ENCODE measurements at places on chromosomes 7 and 10.
A peak's percentile ranks its signal among the peaks of the same experiment; 100 is the strongest.

GRCh38 chr7:100892364-100893317, 3.0 kb downstream of the ACHE start:
- no peak for DNase-seq

GRCh38 chr10:101018118-101018599, 12.8 kb downstream of the PDZD7 start:
- no peak for DNase-seq

- DNase-seq = no peak
Measured at GRCh38 chr7:19620470-19620869, 88.4 kb downstream of the POLR1F start.

DNA sequence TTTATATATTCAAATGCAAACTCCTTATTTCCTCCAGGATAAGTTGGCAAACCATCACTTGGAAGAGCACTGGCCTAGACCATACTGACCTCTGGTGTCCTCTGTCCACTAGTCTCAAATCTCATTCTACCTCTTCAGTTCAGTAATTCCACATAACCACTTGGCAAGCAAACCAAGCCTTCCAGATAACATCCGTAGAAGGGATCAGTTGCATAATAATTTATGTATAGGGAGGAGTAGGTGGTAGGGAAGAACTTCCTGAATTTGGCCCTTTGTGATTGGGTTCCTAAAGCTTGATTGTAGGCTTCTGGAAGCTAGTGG, 55.0 kb downstream of the WAC start:
- DNase-seq = no peak

GRCh38 chr7:134891262-134891695, 95.0 kb upstream of the AGBL3 start:
- no peak for DNase-seq

GRCh38 chr7:135653340-135654080, 8.8 kb upstream of the STMP1 start:
- no peak for DNase-seq

DNA sequence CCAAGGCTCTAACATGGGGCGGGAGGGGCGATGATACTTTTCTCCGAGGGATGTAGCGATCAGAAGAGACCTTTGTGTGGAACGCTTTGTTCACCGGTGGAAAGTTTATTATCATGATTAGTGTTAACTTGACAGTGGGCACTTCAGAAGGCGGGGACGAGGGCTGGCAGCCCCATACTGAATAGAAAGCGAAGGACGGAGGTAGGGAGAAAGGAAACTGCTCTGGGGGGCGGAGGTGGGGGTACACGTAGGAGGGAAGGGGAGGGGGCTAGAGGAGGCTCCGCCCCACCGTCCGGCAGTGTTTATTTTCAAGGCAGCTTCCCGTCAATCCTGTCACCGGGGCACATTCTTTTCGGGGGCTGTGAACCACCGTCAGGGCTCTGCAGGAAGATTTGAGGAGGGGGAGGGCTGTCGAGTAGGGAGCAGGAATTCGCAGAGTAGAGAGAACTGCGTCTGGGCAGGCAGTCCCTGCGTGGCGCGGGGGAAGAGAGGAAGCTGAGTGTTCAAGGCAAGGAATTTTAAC, 9.4 kb upstream of the NKX2-3 start:
- DNase-seq = no peak

- no peak for DNase-seq
Measured at GRCh38 chr7:111682588-111683340, 120.5 kb upstream of the IMMP2L start.

DNA sequence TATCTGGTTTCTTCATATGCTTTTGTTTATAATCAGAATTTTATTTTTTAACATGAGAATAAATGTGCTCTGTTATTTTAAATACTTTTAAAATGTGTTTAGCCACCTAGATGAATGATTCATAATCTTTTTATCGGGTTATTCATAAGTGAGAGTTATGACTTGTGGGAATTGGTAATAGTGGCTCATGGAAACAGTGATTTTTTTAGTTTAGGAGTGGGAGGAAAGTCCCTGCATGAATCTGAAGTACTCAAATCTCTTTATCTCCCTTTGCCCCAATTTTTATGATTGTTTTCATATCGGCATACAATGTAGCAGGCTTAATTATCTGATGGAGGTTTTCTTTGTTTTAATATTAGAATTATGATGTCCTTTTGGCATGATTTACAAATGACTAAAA, 42.9 kb downstream of the TAX1BP1 start:
- DNase-seq = no peak

DNA sequence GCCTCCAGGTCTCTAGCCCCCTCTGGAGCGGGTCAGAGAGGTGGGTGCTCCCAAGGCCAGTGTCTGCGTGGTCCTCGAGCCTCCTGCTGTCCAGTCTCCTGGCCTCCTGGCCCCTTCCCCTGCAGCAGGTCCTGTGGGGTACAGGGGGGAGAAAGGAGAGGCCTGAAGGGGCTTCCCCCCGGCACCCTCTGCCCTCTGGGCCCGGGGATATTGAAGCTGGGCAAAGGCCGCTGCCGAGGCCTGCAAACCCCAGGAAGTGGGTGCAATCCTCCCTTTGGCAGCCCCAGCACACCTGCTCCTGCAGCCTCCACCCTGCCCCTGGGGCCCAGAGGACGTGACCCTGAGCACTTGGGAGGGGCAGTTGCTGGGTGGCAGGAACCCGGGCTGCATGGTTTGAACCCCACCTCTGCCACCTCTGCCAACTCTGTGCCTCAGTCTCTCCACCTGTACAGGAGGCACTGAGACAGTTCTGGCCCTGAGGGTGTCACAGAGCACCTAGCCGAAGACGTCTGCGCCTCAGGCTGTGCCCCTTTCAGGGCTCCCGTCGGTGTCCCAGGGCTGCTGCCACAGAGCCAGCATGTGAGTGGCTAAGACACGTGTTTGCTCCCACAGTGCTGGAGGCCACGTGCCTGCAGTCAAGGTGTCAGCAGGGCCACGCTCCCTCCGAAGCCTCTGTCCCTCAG, 59.1 kb upstream of the INPP5A start:
- no peak for DNase-seq

DNA sequence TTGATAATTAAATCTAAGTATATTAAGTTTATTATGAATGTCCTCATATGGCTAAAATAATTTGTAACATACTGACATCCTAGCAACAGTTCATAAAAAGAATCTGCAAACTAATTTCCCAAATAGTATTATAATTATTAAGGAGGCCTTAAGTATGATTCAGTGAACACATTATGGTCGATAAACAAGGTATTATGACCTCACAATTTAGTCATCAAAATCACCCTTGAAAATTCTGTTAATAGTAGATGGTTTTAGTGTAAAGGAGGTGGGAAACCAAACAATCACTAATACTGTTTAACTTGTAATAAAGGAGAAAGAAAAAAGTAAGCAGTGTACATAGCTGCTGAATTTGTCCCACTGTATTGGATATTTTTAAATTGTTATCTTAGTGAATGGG, 2.1 kb downstream of the ETV1 start:
- no peak for DNase-seq

GRCh38 chr10:75959209-75959608, 527.8 kb downstream of the LRMDA start:
- DNase-seq = no peak

DNA sequence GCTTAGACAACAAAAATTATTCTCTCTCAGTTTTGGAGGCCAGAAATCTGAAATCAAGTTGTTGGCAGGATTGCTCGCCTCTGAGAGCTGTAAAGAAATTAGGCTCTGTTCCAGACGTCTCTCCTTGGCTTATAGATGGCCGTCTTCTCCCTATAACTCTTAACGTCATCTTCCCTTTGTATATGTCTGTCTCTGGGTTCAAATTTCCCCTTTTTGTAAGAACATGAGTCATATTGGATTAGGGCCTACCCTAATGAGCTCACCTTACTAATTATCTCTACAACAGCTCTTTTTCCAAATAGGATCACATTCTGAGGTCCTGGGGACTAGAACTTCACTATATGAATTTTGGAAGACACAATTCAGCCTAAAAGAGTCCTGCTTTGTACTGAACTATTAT, 22.4 kb downstream of the GALNTL5 start:
- no peak for DNase-seq

GRCh38 chr7:94477878-94478277, 31.7 kb upstream of the CASD1 start:
- no peak for DNase-seq

- no peak for DNase-seq
Measured at GRCh38 chr7:7554649-7555575, 11.8 kb upstream of the MIOS start.

- DNase-seq = no peak
Measured at GRCh38 chr7:123580406-123581161, 21.0 kb upstream of the ASB15 start.

- no peak for DNase-seq
Measured at GRCh38 chr10:130244031-130244927, 108.1 kb downstream of the GLRX3 start.

DNA sequence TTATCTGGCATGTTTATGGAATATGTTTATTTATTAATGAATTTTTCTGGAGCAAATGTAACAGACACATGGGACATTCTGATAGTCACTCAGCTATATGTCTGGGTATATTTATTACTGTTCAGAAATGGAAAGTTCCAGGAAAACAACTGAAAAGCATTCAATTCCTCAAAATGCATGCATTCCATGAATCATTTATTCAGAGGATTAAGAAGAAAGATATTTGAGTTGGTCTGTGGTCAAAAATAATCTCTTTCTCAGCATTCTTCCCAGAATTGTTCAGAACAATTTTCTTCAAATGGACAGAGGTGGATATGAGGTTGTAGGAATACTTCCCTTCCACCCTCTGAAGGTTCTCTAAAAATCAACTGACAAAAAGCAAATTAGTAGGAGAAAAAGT, 97.6 kb upstream of the ITGB1 start:
- DNase-seq = no peak

GRCh38 chr7:7266257-7266881, 84.0 kb downstream of the C1GALT1 start:
- no peak for DNase-seq

GRCh38 chr10:118827466-118828155, 72.8 kb upstream of the CACUL1 start:
- no peak for DNase-seq

GRCh38 chr7:47253650-47254080, 328.2 kb downstream of the TNS3 start:
- no peak for DNase-seq

- peak; percentile 94 for DNase-seq
Measured at GRCh38 chr7:129501760-129502707, at the start of gene SMKR1. Gene SMKR1 (plus strand): TSS chr7:129502531. CDS start chr7:129502825, 294 bp downstream.

DNA sequence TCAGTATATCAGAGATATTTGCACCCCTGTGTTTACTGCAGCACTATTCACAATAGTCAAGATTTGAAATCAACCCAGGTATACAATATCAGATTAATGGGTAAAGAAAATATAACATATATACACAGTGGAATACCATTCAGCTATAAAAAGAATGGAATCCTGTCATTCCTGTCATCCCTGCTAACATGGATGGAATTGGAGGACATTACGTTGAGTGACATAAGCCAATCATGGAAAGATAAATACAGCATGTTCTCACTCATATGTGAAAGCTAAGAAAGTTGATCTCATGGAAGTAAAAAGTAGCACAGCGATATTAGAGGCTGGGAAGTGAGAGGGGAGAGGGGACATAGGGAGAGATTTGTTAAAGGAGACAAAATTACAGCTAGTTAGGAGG, 171.0 kb downstream of the ARL5B start:
- DNase-seq = no peak

GRCh38 chr10:12431151-12432101, 82.1 kb downstream of the CAMK1D start:
- DNase-seq = no peak

DNA sequence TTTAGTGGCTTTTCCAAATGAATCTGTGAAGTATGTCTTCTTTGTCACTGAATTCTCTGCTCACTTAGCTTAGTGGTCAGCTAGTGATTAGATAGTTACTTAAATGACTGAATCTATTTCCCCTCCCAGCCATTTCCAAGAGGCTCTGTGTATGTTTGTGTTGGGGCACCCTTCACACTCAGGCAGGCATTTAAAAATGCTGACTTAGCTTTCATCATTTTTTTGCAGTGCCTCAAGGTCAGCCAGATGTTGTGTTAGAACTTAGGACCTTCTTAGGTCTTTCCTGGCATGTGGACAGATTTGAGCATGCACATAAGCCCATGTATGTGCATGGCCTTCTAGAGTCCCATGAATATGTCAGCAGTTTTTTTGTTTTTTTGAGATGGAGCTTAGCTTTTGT, 25.4 kb upstream of the HHEX start:
- no peak for DNase-seq

DNA sequence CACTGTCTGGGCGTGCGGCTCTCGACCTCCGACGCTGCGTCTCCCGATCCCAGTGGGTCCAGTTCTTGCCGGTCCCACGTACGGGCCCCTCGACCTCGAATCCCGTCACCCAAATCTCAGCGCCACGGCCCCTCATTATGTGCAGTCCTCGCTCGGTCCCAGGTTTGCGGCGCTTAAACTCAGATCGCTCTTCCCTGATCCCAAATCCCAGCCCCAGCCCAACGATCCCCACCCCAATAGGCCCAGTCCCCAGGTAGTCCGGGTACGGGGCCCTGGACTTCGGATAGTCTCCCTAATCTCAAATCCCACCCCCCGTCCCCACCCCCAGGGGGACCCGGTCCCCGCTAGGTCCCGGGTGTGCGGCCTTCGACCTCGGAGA, 666 bp downstream of the HNRNPF start:
- no peak for DNase-seq

- DNase-seq = no peak
Measured at GRCh38 chr7:140446467-140446866, 32.8 kb downstream of the MKRN1 start.

GRCh38 chr10:76902949-76903348, 734.7 kb downstream of the KCNMA1 start:
- no peak for DNase-seq

- DNase-seq = no peak
Measured at GRCh38 chr10:36473122-36473521, 652.3 kb upstream of the ANKRD30A start.

- no peak for DNase-seq
Measured at GRCh38 chr10:126638542-126638941, 32.0 kb downstream of the C10orf90 start.

DNA sequence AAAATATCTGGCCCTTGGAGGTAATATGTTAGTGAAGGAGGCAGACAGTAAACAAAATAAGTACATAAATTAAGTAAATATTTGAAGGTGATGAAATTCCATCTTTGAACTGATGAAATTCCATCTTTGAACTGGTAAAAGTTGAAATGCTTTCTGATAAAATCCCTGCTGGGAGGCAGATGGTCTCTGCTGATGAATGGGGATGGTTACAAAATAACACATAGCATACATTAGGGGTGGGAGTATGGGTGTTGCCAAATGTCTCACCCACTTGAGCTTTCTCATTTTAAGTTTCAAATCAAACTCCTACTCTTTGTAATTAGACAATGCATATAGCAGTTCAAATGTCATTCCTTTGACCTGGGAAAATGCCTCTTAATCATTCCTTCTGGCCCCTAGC, 77.5 kb upstream of the SORCS3 start:
- DNase-seq = no peak

DNA sequence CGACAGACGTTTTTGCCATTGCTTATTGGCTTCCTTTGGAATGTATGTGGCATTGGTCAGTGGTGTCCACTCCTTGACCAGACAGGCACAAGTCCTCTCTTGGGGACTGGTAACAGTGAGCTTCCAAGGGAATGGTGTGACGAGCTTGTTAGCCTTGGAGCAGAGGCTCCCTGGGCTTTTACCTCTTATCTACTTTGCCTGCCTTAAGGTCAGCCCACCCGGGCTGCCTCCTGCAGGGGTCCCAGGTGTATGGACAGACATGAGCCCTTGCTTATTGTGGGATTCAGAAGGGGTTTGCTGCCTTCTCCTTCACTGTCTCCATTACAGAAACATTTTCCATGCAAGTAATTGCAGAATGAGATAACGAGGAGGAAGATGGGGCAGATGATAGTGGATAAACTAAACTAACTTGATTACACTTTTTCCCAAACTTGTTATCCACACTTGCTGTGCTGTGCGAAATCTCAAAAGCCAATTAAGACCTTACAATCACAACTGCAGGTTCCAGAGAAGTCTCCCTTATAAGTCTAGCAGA, 29.7 kb downstream of the PLPP4 start:
- DNase-seq = no peak
